ENCODE measurements at places on chromosomes 5 and 9.

DNA sequence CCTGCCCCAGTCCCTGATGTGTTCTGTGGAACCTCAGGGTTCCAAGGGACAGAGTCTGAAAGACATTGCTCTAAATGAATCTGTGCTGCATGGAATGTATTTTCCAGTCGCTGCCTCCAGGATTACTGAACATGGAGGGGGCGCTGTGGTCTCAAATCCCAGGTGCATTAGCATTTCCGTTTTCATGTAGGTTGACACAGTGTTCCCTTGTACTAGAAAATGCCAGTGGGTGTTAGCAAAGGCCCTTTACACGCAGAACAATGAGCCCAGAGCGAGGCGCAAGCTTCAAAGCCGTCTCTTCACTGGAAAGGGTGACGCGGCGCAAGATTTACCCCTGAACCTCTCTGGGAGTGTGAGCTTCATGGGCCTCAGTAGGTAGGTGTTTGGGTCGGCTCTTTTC lies 308.3 kb downstream of the SLIT3 start:
- no peak for DNase-seq

GRCh38 chr9:36942891-36943290 lies 91.2 kb downstream of the PAX5 start:
- DNase-seq, result no peak

DNA sequence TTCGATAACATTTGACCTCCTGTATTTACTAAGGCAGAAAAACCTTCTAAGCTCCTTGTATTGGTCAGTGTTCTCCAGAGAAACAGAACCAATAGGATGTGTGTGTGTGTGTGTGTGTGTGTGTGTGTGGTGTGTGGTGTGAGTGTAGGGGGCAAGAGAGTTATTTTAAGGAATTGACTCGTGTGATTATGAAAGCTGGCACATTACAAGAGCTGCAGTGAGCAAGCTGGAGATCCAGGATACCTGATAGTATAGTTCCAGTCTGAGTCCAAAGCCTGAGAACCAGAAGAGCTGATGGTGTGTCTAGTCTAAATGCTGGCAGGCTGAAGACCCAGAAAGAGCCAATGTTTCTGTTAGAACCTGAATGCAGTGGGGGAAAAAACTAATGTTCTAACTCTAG lies 21.2 kb upstream of the PIK3R1 start:
- DNase-seq, result no peak

GRCh38 chr5:72125271-72125940 lies 18.1 kb downstream of the MAP1B start:
- DNase-seq, result no peak

GRCh38 chr5:180283026-180283615 lies 8.8 kb downstream of the MAPK9 start:
- DNase-seq, result peak; percentile 16

- peak; percentile 69 for DNase-seq
Observed at GRCh38 chr9:113587471-113588031, 124.0 kb downstream of the RGS3 start.

GRCh38 chr5:167720676-167721260 lies 570.7 kb upstream of the WWC1 start:
- DNase-seq, result no peak

- no peak for DNase-seq
Observed at GRCh38 chr5:74310386-74310785, 330.1 kb downstream of the ENC1 start.

DNA sequence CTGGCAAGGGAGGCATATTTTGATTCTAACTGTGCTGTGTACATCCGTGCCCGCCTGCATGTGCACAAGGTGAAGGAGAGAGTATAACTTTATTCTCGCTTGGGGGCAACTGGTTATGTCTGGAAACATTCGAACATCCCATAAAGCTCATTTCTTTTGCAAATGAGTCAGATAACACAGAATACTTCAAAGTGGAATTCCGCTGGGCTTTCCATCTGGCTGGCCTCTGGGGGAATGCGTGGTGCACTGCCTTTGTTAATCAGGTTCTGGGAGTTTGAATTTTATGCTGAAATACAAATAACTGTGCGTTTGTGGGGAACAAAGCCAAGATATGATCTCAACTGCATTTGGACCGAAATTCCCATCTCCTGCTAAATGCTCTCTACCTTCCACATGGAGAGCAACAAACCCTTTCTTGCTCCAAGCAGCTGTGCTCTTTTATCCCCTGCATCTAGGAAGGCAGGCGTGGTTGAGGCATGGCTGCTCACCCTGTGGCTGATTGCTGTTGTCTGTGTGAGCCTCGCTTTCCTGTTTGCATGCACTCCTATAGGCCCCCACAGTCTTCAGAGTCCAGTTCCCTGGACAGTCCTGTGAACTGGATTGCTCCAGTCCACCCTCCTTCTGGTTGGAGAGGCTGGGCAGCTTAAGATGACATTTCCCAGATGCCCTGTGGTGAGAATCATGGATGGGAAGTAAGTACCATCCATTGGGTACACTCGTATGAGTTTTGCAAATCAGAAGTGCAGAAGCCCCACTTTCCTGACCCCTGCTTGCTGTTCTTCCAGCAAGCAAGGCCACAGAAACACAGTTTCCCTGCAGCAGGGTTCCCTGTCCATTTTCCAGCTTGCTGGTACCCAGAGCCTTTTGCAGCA lies 82.9 kb upstream of the ALDH1B1 start:
- peak; percentile 84 for DNase-seq

DNA sequence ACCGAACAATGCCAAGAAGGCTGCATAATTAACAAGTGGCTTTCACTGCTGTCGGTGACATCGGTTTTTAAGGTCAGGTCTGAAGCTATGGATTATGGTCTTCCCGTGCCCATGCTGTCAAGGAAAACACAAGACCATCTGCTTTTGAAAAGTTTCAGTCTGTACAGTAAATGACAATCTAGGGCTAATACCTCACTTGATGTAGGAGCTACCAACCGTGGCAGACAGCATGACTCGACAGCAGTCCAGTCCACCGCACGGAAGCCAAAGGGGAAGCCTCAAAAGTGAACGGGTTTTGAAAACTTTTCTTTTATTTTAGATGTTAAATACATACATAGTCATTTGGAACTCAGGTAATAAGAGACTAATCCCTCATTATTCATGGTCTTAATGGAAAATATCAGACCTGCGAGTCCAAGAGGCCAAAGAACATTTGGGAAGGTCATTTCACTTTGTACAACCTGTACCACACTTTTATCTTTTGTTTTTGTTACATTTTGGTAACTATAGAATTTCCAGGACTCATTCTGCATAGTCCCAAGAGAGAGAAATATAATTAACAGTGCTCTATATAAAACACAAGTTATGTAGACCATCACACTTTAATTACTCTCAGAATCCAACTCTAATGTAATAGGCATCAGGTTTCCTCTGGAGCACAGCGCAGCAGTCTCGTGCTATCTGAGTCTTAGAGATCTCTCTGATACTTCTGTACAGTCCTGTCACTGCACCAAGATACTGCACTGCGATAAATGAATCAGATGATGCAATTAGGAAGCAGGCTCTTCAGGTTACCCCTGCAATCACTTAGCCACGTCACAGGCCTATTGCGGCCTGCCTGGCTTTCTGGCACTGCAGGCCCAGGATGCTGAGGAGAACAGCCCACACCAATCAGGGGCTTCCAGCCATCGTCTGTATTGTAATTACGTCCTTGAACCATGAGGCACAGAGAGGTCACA lies 184.9 kb downstream of the FANCC start:
- DNase-seq, result no peak

GRCh38 chr9:19117039-19117716 lies 10.1 kb downstream of the PLIN2 start:
- no peak for DNase-seq

- no peak for DNase-seq
Observed at GRCh38 chr9:81476813-81477490, 212.4 kb downstream of the TLE1 start.

DNA sequence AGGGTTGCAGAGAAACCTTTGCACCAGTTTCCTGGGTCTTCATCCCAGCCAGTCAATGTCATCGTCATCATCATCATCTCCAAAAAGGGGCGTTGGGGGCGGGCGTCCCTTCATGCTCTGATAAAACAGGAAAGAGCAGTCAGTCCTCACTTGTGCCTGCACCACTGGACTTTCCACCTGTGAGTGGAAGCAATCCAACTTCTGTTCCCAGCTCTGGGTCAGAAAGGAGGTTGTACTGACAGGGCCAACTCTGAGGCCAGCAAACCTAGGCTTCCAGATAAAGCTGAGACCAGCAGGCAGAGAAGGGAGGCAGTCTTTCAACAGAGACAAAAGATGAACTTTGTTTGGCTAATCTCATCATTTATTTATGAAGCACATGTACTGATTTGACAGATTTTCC lies 15.2 kb downstream of the SLC31A2 start:
- DNase-seq, result no peak

DNA sequence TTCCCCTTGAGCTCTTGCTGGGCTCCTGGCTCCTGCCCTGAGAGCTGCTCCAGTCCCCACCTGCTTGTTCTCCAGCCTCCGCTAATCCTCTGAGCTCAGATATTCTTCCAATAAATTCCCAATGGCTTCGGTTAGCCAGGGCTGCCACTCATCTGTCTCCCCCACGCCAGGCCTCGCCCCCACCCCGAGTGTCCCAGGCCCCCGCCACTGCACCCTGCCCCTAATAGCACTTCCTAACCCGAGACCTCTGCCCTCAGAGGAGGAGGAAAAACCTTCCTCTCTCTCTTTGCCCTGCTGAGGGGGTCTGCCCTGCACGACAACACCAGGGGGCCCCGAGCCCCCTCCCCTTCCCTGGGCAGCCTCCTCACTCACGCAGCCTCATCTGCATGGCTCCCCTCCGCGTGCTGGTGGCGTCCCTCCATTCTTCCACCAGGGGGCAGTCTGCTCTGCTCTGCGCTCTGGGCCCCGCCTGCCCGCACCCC lies 5.4 kb upstream of the LCN15 start:
- no peak for DNase-seq

GRCh38 chr9:93252781-93253530 lies 69.0 kb downstream of the WNK2 start:
- no peak for DNase-seq

GRCh38 chr5:178330791-178331404 lies 98.3 kb upstream of the PHYKPL start:
- no peak for DNase-seq

DNA sequence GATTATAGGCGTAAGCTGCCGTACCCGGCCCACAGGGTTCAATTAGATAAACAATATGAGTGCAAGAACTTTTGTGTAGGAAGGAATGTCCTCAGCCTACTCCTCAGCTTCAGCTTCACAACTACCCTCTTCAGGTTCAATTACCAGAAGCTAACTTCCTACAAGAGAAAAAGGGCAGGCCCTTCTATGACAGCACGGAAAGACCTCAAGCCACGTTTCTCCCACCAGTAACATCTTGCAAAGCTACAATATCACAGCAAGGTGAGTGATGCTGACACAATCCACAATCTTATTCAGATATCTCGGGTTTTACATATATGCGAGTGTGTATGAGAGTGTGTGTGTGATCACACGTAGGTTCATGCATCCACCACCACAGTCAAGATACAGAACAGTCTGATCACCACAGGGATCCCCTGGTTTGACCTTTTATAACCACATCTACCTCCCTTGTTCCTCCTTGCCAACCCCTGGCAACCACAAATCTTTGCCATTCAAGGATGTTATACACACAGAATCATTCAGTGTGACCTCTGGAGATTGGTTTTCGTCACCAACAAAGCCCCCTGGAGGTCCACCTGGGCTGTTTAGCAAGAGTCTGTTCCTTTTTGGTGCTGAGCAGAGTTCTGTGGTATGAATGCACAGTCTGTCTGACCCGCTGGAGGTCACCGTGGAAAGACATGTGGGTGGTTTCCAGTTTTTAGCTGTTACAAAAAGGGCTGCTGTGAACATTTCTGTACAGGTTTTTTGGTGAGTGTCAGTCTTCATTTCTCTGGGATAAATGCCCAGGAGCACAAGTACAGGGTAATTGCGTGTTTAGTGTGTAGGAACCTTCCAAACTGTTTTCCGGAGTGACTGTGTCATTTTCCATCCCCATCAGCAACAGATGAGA lies 38.2 kb downstream of the IPPK start:
- no peak for DNase-seq

DNA sequence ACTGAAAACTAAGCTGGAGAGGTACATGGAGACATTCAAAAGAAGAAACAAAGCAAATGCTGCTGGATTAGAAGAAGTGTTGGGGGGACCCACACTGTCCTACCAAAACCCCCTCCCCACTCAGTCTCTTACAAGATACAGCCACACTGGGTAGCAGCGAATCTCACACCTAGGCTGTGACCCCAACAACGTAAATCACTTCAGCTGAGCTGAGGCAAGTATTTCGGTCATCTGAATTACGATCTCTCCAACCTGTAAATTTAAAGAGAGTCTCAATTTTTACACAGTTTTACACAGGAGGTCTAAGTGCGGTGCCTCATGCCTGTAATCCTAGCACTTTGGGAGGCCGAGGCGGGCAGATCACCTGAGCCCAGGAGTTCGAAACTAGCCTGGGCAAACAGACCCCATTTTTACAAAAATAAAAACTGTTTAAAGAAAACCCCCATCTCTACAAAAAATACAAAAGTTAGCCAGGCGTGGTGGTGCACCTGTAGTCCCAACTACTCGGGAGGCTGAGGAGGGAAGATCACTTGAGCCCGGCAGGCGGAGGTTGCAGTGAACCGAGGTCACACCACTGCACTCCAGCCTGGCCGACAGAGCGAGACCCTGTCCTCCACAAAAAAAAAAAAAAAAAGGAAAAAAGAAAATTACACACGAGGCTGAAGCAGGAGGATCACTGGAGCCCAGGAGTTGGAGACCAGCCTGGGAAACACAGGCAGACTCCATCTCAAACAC lies 3.4 kb downstream of the CAMSAP1 start:
- no peak for DNase-seq

DNA sequence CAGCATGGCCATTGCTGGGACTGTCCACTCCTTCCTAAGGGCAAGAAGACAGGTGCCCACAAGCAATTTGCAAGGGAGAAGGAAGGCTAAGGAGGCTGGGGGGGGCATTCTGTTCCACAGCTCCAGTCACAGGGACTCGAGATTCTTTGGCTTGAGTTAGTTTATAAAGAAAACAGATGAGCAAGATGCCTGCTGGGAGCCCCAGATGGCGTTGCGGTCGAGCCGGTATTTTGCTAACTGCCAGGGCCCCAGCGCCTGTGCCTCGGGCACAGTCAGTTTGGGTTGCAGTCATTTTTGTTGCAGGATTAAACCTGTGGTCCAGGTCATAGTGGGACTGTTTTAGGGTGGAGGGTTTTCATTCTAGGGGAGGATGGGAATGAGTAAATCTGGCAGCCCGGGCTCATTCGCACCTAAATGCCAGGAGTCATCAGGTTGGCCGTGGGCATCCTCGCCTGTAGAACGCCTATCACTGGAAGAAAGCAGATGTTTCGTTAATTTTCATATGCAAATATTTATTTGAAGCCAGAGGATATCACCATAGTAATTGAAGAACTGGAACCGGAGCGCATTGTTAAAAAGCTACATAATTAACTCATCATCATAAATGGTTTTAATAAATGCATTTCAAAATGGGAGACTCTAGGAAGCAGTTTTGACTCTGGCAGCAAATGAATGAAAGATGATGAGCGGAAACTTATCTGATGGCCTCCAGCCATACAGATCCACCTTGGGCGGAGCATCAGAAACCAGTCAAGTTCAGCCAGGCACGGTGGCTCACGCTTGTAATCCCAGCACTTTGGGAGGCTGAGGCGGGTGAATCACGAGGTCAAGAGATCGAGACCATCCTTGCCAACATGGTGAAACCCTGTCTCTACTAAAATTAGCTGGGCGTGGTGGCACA lies 87.1 kb upstream of the FCN2 start:
- DNase-seq, result no peak

All from muscle of back (tissue), 13 donors.